ENCODE measurements at places on chromosomes 6 and 20. TPM values are rescaled to one million over a fixed set of nuclear protein-coding genes. Genes with fewer than 3 reads are reported as not detected.

DNA sequence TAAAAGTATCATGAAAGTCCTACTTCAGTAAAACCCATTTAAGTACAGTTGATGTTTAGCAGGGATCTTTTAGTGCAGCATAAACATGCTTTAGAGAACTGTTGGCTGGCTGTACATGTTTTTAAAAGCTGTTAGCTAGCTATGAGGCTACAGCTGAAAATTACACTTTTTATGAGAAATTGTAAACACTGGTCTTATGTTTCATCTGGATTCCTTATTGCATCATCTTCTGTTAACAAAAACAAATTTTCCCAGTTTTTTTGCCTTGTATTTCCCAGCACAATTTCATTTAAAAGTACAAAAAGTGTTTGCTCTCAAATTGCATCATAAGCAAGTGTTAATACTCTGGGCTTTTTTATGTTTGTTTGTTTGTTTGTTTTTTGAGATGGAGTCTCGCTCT, 18.3 kb upstream of the HLA-E start:
- no peak for DNase-seq

- DNase-seq: no peak
Observed at GRCh38 chr6:1597924-1598323, 11.8 kb upstream of the FOXC1 start.

DNA sequence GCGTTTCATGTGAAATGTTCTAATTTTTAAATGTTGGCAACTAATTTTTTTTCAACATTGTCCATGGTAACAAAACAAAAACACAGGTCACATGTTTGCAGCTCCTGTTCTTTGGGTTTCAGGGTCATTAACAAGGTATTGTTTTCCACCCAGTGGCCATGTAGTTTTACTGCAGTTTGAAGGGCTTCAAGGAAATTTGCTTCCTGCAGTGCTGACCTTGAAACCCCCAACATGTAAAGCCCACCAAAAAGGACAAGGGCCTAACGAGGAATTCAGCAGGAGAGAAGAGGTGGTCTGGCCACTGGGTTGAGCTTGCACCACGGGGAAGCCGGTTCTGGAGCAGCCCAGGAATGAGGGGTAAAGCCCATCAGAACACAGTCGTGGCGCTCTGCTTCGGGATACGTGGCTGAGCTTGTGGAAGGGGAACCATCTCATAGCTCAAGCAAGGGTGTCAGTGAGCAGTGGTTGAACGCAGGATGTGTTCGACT, 13.9 kb upstream of the KLHL31 start:
- peak; percentile 40 for DNase-seq

DNA sequence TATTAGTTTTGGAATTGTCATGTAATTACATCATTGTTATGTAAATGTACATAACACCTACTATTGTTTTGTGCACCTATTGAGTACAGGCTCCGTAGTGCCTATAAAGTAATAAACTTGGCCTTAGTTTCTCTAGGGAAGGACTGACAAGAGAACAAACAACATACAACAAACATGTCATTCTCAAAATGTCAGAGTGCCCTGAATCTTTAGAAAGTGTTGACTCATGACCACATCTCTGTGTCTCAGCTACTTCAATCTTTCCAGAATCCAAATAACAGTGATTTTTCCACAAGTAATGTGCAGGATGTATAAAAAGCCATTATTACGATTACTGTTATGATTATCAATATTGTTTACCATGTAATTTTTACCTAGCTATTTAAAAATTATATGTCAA, 17.2 kb downstream of the LAMP5 start:
- DNase-seq: no peak

Gene PIM1
- 13.6 TPM for polyA plus RNA-seq

DNA sequence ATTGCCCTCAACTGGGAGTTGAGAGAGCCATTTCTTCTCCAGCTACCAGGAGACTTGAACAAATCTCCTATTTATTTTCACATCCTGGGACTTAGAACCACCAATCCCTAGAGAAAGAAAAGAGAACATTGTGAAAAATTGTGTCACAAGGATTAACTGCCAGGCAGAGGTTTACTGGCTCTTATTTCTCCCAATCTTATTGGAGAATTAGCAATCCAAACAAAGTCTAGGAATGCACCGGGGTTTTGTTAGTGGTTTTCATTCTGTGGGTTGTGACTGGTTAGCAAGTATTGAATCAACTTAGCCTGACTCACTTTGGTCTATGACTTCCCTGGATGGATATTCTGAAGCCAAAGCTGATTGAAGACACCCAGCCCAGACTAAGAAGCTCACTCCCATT, 21.2 kb upstream of the ENPP5 start:
- DNase-seq: no peak

- DNase-seq: peak; percentile 45
Observed at GRCh38 chr20:34473262-34473883, 42.8 kb upstream of the DYNLRB1 start.

GRCh38 chr6:131642987-131643611, 6.0 kb downstream of the ENPP3 start:
- no peak for DNase-seq

All from B cell (primary cell).